C1 segment of cervical spinal cord (tissue), 14 donors: ENCODE measurements at places on chromosomes 2 and 18.

- no peak for DNase-seq
These were observed 97.8 kb upstream of the POU3F3 start for GRCh38 chr2:104756118-104756517.

- no peak for DNase-seq
These were observed 172.1 kb downstream of the NEDD4L start for GRCh38 chr18:58216071-58216481.

- no peak for DNase-seq
These were observed 8.4 kb downstream of the POMC start for GRCh38 chr2:25159949-25160348.

DNA sequence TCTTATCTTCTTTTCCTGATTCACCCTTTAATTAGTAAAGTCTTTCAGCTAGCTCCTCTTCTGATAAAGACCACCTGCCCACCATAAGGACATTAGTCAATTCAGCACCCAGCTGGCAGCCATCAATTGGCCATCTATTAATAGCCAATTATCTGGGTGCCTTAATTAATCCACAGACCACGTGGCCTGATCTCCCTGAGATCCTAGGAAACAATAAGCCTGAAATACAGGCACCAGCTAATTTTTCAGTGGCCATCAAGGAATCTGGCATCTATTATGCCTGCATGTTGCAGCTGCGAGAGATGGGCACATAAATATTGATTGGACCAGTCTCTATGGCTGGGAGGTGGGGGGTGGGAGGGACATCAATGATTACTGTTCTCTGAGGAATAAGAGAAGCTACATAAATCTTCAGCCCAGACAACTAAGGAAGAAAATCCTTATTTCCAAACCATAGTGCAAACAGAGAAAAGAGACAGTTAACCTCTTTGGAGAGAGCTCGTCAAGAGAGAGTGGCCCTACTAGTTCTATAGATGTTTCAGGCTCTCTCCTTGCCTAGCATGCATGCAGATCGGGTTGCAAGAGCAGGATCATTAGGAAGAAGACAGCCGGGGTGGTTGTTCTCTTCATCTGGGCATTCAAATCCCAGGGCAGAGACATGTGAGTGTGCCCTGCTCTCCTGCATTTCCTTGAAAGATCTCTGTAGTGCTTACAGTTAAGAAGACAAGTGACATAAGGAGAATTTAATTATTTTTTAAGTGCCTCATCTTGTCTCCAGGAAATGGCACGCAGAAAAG, 8.7 kb downstream of the GALNT14 start:
- DNase-seq: no peak

- DNase-seq: peak; percentile 27
These were observed 146.9 kb downstream of the TDRD15 start for GRCh38 chr2:21270708-21271122.

GRCh38 chr18:77151772-77152520, 19.4 kb upstream of the MBP start:
- no peak for DNase-seq

DNA sequence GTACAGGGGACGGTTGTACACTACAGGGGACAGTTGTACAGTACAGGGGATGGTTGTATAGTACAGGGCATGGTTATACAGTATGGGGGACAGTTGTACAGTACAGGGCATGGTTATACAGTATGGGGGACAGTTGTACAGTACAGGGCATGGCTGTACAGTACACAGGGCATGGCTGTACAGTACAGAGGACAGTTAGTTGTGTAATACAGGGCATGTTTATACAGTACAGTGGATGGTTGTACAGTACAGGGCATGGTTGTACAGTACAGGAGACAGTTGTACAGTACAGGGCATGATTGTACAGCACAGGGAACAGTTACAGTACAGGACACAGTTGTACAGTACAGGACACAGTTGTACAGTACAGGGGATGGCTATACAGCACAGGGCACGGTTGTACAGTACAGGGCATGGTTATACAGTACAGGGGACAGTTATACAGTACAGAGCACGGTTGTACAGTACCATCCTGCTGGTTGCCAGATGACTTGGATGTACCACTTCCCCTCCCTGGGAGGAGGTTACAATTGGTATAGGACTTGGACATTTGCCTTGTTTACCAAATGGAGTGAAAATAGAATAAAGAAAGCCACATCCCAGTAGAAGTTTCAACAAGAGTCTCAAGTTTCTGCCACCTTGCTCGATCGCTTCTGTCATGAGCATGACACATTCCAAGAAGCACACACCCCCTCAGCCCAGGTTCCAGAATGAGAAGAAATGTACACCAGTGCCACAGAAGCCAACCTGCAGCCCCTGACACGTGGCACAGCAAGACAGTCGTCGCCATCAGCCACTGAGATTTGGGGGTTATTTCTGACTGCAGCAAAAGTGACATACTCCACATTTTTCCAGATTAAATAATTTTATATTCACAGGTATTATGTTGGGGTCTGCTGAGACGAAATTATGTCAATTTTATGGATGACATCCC, 16.0 kb downstream of the CYRIA start:
- no peak for DNase-seq

GRCh38 chr18:58861353-58861752, 3.3 kb upstream of the ZNF532 start:
- DNase-seq: no peak
